ENCODE measurements at places on chromosomes 1 and 21.

DNA sequence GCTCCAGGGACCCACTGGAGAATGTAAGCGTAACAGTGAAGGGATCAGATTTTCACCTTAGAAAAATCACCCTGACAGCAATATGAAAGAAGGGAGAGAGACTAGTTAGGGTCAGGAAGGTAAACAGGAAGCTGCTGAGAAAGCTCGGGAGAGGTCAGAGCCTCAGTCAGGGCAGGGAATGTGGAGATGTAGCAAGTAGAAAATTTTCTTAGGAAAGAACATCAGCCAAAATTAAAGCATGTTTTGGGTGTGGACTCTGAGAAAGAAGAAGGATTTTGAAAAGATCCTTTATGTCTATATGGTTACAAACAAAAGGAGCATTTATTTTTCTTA lies 16.7 kb upstream of the ERICH3 start:
- DNase-seq: no peak

GRCh38 chr1:57124768-57125446 lies 159.1 kb upstream of the C8B start:
- peak; percentile 21 for DNase-seq

DNA sequence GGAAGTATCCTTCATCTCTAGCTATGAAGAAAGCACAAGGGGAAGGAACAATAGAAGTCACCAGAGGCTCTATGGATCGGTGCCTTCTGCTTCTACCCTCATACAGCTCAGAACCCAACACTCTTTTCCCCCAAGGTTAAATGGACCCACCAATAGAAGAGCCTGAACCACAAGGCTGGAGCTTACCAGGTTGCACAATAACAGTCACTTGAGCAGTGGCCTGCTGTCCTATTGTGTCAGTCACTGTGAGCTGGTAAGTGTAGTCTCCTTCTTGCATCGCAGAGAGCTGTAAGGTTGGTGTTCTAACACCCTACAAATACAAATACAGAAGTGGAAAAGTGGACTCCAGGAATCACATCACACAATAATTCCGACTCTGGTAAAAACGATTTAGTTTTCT lies 103.0 kb downstream of the KIAA0319L start:
- no peak for DNase-seq

GRCh38 chr1:233627823-233628222 lies 13.9 kb downstream of the KCNK1 start:
- DNase-seq: peak; percentile 25

DNA sequence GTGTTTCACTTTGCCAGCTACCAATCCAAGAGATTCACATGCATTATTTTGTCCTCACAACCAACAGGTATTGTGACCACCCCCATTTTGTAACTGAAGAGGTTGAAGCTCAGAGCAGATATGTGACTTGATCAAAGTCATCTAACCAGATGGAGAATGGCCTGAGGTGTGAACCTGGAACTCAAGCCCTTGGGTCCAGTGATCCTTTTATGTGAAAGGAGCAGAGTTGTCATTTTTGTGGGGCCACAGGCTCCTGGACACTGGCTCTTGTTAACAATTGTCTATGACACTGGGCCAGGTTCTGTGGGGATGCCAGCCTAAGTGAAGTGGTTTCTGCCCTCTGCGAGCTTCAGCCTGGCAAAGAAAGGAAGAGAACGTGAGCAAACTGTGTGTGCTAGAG lies 172.6 kb downstream of the ZZZ3 start:
- no peak for DNase-seq

GRCh38 chr1:66998972-66999371 lies 55.0 kb downstream of the SLC35D1 start:
- no peak for DNase-seq
